ENCODE measurements at places on chromosomes 5 and 9.

- no peaks in the 10 kb centered on the region for H3K27me3 ChIP-seq
- no peaks in the 10 kb centered on the region for H3K36me3 ChIP-seq
- no peak overlapping the region for H3K4me3 ChIP-seq
- DNase-seq = no peak
- no peak overlapping the region for H3K27ac ChIP-seq
Measured at GRCh38 chr9:4138180-4138579, 161.7 kb downstream of the GLIS3 start.

DNA sequence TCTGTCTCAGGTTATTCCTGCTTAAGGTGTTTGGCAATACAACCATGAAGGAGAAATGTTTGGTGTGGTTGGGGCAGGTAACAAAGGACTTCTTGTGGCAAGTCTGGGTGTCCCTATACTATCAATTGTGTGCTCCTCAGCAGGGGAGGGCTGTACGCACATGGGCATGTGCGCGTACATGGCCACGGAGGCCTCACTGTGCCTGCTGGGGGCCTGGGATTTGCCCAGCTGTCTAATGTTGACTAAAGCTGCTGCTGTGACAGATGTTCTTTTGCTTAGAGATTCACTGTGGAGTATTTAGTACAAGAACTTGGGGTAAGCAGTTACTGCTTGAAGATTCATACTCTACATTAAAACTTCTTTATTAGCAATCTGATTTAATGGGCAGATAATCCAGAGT lies 97.5 kb downstream of the HSPA4 start:
- no peak overlapping the region for H3K4me3 ChIP-seq
- no peak for DNase-seq

DNA sequence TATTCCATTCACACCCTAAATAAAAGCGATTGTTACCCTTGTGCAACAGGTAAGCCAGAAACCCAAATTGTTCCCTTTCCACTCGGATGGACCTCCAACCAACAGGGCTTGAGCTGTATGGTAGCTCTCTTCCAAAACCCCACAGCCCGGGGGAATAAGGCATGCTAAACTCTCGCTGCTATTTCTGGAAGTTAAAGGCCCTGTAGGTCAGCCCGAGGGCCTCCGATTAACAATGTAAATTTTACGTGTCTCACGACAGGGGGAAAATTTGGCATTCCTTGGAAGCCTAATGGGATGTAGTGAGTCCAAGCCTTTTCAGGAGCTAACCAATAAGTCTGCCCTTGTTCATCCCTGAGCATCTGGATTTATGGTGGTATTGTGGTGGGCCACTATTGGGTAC lies 26.0 kb downstream of the CNOT8 start:
- DNase-seq = no peak
- peaks cover 18% of the 10 kb centered on the region for H3K36me3 ChIP-seq
- no peak overlapping the region for H3K4me3 ChIP-seq
- H3K4me1 ChIP-seq = no peaks in the 10 kb centered on the region

DNA sequence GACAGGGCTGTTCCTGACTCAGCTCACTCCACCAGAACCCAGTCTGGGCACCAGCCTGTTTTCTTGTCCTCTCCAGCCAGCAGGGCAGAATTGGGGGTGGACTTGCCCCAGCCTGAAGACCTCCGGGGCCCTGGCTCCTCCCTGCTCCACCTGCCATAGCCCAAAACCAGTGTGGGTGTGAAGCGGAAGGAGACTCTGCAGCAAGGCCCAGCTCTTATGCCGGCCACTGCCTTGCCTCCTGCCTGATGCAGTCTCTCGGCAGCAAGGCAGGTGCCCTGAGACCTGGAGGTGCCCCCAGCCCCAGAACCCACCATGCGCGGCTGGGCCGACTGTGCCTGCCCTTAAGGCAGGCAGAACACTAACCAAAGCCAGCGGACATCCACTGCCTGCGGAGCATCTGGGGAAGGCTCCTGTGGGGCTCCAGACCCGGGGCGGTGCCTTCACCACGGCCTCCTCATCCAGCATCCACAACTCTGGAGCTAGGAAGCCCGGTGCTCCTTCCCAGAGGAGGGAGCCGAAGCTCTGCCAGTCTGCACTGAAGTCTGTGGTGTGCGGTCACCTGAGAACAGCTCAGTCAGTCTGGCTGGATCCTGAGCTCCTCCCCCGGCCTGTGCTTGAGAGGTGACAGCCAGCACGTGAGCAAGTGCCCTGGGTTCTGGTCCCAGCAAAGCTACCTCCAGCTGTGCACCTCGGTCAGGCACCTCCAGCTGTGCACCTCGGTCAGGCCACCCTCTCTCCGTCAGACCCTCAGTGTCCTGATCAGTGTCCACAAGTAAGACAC lies 116.7 kb downstream of the ADAMTS2 start:
- DNase-seq = no peak
- H3K27me3 ChIP-seq = no peaks in the 10 kb centered on the region
- H3K27ac ChIP-seq = no peak overlapping the region
- H3K4me3 ChIP-seq = no peak overlapping the region
- no peaks in the 10 kb centered on the region for H3K36me3 ChIP-seq
- no peaks in the 10 kb centered on the region for H3K4me1 ChIP-seq

- no peaks in the 10 kb centered on the region for H3K4me1 ChIP-seq
- H3K4me3 ChIP-seq = no peak overlapping the region
- no peak for DNase-seq
- H3K27ac ChIP-seq = no peak overlapping the region
- no peaks in the 10 kb centered on the region for H3K36me3 ChIP-seq
- no peaks in the 10 kb centered on the region for H3K27me3 ChIP-seq
Measured at GRCh38 chr5:160382346-160382745, 11.9 kb upstream of the C1QTNF2 start.

DNA sequence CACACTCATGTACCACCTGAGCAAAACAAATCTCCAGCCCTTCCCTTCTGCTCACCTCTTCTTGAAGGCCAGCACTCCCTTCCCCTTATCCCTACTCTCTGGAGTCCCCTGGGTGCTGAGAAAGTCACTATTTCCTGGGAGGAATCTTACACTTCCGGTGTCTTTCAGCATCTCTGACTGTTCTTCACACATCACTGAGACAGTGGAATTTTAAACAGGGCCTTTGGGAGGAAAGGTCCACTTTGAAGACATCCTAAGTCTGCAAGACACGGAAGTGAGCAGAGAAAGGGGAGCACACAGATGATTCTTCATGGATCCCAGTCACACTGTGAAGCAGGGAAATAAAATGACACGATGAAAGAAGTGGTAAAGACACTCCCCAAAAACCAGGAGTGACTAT lies 25.6 kb downstream of the FRMD3 start:
- no peaks in the 10 kb centered on the region for H3K27me3 ChIP-seq
- H3K36me3 ChIP-seq = no peaks in the 10 kb centered on the region
- no peak overlapping the region for H3K27ac ChIP-seq
- no peak for DNase-seq

GRCh38 chr9:99953861-99954507 lies 47.5 kb downstream of the STX17 start:
- no peaks in the 10 kb centered on the region for H3K27me3 ChIP-seq
- H3K27ac ChIP-seq = no peak overlapping the region
- DNase-seq = no peak
- no peaks in the 10 kb centered on the region for H3K4me1 ChIP-seq
- no peaks in the 10 kb centered on the region for H3K36me3 ChIP-seq
- H3K4me3 ChIP-seq = no peak overlapping the region

DNA sequence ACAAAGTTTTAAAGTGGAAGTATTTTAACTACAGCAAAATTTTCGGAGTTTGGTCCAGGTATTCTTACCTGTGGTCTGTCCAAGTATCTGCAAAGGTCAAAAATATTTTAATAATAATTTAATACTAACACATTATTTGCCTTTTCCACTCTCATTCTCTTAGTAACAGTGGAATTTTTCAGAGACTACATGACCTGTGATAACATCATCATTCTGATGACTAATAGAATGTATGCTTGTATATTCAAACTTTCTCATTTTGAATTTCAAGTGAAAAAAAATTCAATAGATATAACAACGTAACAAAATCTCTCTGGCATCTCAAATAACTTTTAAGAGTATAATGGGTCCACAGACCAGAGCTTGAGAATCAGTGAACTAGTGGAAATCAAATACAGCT lies 78.3 kb downstream of the FBXL17 start:
- no peak overlapping the region for H3K27ac ChIP-seq
- no peak for DNase-seq
- no peak overlapping the region for H3K4me3 ChIP-seq
- no peaks in the 10 kb centered on the region for H3K36me3 ChIP-seq
- H3K4me1 ChIP-seq = no peaks in the 10 kb centered on the region

DNA sequence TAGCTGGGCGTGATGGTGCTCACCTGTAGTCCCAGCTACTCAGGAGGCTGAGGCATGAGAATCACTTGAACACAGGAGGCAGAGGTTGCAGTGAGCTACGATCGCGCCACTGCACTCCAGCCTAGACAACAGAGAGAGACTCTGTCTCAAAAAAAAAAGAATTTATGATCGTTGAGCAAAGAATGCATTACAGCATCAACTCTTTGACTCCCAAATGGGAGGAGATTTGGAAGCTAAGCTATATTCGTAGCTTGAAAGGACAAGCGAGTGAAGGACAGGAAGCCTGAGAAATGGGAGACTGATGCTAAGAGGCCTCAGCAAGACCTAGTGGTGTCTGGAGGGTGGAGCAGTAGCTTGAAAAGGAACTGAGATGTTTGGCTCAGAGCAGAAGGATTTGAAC lies 10.3 kb upstream of the CCIN start:
- no peak overlapping the region for H3K4me3 ChIP-seq
- no peak overlapping the region for H3K27ac ChIP-seq
- H3K36me3 ChIP-seq = no peaks in the 10 kb centered on the region
- peaks cover 7% of the 10 kb centered on the region for H3K4me1 ChIP-seq

DNA sequence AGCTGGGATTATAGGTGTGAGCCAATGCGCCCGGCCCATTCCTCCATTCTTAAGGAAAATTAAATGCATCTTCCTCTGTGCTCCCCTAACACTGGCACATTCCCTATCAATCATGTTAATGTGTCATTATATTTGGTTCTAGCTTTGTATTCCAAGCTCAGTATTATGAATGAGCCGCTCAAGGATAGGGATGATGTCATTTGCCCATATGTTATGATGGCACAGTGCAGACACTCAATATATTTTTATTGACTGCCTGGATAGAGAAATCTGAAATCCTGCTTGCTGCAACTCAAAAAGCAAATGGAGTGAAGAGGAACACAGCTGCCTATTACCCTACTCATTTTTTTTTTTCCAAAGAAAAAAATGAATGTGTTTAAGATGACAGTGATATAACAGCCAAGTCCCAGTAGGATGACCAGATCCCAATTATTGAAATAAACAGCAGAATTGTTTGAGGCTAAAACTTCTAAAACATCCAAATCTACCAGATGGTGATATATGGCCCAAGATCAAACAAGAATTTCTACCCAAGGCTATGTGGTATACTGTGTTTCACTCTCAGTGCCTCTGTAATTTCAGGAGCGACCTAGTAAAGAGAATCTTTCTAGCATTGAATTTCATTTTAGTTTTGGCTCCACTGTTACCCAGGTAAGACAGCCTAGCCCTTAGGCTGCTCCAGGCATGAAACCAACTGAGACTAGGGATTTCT lies 16.3 kb downstream of the SUSD1 start:
- H3K4me3 ChIP-seq = no peak overlapping the region
- no peaks in the 10 kb centered on the region for H3K4me1 ChIP-seq
- no peak for DNase-seq
- H3K36me3 ChIP-seq = no peaks in the 10 kb centered on the region
- no peaks in the 10 kb centered on the region for H3K27me3 ChIP-seq
- no peak overlapping the region for H3K27ac ChIP-seq

DNA sequence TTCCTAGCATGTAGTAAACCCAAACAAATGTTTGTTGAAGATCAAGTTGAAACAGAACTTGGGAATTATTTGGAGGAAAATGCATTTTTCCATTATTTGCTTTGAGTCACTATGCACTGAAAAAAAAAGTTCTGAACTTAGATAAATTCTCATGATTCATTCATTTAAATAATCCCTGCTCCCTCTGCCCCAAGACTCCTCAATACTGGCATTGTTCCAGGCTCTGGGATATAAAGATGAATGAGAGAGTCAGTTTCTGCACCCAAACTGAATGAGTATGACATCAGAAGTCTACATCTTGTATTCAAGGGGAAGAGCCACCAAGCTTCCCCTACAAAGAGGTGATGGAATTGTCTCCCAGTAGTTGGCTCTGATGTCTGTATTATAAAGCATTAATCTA lies 123.9 kb downstream of the SEC61B start:
- no peak overlapping the region for H3K27ac ChIP-seq
- H3K36me3 ChIP-seq = no peaks in the 10 kb centered on the region
- no peaks in the 10 kb centered on the region for H3K4me1 ChIP-seq
- no peak overlapping the region for H3K4me3 ChIP-seq

- H3K27me3 ChIP-seq = no peaks in the 10 kb centered on the region
- DNase-seq = no peak
- no peak overlapping the region for H3K27ac ChIP-seq
Measured at GRCh38 chr5:107464876-107465275, 205.9 kb downstream of the EFNA5 start.

GRCh38 chr5:157718519-157718918 lies 12.7 kb upstream of the THG1L start:
- H3K36me3 ChIP-seq = no peaks in the 10 kb centered on the region
- DNase-seq = peak; percentile 8
- no peak overlapping the region for H3K27ac ChIP-seq
- peaks cover 12% of the 10 kb centered on the region for H3K4me1 ChIP-seq
